ENCODE measurements at places on chromosomes 11 and 22.
A peak's percentile ranks its signal among the peaks of the same experiment; 100 is the strongest.

- DNase-seq: no peak
These were observed 41.8 kb downstream of the PDGFD start for GRCh38 chr11:104122011-104122635.

DNA sequence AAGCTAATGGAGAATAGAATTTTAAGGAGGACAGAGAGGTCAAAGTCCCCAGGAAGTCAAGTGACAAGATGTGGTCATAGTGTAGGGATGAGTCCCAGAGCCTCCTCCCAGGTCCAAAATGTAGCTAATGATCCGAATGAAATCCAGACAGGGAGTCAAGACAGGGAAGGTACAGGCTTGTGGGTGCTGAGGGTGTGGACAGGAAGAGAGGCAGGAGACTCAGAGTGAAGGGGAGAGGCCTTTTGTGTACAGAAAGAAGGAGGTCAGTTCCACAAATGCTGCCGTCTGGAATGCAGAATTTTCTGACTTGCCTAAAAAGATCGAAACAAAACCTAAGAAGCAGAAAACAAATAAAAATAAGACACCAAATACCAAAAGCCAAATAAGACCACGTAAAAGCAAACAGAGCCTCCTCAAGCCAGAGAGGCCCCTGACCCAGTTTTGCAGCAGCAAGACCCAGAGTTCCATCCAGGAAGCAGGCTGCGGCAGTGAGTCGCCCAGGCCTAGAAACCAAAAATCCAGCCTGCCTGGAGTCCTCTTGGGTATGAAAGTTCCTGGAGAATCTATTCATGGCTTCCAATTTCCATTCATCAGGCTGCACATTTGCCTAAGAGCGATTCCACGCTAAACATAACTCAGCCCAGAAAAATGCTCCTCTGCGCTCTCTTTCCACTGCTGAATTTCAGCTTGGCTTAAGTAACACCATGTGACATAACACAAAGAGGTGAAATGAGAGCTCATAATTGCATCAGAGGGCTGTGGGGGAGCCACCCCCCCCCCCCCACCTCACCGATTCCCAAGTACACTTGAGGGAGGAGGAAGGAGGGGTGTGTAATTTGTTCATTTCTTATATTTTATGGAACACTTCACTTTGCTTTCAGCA is 71.2 kb downstream of the KIRREL3 start:
- no peak for DNase-seq

- no peak for DNase-seq
These were observed 887 bp downstream of the IRF7 start for GRCh38 chr11:614623-615503.

GRCh38 chr11:12674936-12675696 is 895 bp downstream of the TEAD1 start:
- no peak for DNase-seq

- no peak for DNase-seq
These were observed 80.4 kb downstream of the BDNF start for GRCh38 chr11:27619763-27620335.

DNA sequence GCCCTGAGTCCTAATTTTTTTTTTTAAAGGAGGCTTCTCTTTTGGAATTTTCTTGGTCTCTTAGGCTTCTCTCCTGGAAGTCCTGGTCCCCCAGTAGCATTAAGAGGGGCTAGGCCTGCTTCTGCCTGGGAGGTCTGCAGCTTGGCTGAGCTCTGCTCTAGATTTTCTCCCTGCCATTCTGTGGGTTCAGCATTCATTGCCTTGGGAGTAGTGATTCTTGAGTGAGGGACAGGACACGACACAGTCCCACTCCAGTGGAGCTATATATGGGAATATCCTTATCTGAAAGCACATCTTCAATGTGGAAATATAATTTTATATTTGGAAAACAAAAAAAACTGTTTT is 3.7 kb downstream of the IGSF22 start:
- no peak for DNase-seq

DNA sequence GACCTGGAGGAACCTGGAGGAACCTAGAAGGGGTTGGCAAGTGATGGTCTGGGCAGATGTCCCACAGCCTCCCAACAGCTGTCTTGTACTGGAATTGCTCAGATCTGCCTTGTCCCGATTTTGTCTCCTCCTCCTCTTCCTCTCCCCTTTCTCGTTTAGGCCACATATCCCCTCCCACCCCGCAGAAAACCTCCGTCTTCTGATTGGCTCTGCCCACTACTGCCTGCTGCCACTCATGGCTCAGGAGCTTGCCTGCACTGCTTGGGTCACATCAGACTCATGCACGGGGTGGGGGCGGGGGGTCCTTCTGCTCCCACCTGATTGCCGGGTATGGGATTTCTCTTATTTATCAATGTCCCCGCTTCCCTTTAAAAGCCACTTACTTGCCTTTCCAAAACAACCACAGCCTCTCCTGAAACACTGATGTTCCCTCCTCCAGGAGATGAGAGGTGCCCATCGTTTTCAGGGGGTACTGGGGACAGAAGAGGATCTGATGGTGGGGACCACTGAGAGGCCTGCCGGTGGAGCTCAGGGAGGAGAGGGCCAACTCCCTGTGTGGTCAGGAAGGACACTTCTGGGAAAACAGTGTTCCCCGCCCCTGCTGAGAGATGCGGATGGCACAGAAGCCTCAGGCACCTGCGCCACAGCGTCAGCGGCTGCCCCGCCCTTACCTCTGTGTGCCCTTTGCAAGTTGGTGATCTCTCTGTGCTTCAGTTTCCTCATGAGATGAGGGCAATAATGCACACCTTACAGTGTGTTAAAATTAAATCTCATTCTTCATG is 14.7 kb downstream of the TOM1 start:
- no peak for DNase-seq

- no peak for DNase-seq
These were observed 62.0 kb downstream of the ZNF280B start for GRCh38 chr22:22446517-22446916.

- DNase-seq: no peak
These were observed 33.3 kb upstream of the GLYAT start for GRCh38 chr11:58765078-58765477.

DNA sequence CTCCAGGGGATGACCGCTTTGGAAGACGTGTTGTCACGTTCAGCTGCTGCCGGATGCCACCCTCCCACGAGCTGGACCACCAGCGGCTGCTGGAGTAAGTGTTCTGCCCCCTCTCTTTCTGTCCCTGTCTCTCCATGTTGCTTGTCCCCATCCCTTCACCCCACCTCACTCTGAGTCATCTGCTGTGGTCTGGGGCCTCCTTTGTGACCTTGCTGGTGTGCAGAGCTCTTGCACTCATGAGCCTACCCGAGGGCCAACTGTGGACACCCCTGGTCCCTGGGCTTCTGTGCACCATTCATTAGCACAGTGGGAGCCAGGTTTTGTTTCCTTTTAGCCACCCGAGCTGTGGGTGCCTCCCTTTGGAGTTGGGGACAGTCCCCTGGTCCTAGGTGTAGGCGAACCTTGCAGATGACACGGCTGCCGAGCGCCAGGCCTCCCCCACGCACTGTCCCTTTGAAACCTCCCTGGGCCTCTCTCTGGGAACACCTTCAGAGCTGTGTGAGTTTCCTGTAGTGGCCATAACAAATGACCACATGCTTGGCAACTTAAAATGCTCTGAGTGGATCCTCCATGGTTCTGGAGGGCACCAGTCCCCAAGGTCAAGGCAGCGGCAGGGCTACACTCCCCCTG is 49.8 kb downstream of the ARHGAP8 start:
- peak; percentile 37 for DNase-seq

- peak; percentile 25 for DNase-seq
These were observed 26.9 kb downstream of the APOBEC3H start for GRCh38 chr22:39123751-39124581.

GRCh38 chr11:19727246-19727645 is 14.6 kb downstream of the NAV2 start:
- DNase-seq: no peak

DNA sequence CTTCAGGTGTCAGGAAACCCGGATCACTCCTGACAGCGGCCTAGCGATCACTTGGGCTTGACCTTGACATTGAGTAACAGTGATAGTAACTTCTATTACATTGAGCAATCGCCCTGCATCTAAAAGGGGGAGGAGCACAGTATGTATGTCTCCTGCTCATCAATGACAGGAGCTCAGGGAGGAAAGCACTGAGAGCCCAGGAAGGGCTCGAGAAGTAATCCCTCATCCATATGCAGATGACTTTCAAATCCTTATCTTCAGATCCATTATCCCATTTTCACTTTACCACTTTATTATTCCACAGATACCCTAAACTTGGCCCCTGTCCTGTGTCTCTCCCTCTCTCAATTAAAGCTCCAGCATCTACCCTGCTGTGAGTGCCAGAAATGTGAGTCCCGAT is 47.8 kb downstream of the ABTB2 start:
- no peak for DNase-seq

GRCh38 chr11:19674836-19675235 is 37.8 kb upstream of the NAV2 start:
- no peak for DNase-seq

GRCh38 chr11:120608760-120609211 is 97.2 kb downstream of the GRIK4 start:
- DNase-seq: no peak

DNA sequence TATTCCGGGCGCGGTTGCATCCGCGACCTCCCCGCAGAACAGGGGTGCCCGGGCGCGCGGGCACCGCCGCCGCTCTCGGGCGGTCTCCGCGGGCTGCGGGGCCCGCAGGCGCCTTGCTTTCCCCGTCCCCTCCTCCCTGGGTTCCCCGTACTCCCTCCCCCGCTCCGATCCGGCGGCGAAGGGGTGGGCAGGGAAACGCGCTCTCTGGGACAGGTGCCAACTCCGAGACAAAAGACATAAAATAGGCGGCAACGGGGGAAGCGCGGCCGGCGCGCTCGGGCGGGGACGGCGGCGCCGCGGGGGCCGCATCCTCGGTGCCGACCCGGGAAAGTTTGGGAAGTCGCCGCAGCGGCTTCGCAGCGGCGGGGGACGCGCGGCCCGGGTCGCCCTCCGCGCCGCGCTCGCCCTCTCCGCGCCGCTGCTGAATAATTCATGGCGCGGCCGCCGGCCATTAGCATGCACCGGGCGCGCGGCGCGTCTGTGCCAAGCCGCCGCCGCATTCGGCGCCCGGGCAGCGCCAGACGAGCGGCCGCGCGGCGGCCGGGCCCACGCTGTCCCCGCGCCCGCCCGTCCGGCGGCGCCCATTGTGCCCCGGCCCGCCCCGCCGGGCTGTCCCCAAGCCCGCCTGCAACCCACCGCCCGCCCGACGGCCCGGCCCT is 78.7 kb upstream of the PPARA start:
- no peak for DNase-seq

- DNase-seq: no peak
These were observed 582.6 kb downstream of the TBC1D22A start for GRCh38 chr22:47345025-47345424.

DNA sequence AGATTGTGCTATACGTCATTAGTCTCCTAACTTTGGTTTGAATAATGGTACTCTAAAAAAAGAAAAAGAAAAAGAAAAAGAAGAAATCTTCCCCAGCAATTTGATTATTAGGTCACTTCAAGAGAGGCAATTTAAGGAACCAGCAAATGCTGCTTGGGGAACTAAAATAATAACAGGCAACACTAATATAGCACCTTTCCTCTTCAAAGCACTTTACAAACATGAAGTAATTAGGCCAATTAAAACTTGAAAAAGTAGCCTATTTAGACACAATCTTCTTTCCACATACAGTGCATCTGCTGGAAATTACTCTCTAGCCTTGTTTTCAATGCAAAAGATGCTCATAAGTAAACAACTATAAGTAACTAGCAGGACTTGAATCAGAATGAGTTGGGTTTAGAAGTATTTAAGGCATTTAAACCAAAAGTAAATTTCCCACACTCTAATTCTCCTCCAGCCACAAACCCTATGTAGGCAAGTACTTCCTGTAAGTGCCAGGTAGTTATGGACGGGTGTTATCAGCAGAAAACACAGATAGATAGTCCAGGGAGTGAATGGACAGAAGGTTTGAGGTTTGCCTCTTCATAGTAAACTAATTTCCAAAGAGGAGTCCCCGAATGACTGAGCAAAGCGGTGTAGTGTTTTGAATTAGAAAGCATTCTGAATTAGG is 44.5 kb downstream of the LRRC4C start:
- DNase-seq: no peak

GRCh38 chr11:63763496-63764339 is 4.9 kb downstream of the ZFTA start:
- no peak for DNase-seq

Data from GM10248 (cell line).